AML-193 (cell line): ENCODE measurements at places on chromosomes 2 and 18.

GRCh38 chr18:60865801-60866200, 467.4 kb upstream of the CDH20 start:
- no peak for DNase-seq

DNA sequence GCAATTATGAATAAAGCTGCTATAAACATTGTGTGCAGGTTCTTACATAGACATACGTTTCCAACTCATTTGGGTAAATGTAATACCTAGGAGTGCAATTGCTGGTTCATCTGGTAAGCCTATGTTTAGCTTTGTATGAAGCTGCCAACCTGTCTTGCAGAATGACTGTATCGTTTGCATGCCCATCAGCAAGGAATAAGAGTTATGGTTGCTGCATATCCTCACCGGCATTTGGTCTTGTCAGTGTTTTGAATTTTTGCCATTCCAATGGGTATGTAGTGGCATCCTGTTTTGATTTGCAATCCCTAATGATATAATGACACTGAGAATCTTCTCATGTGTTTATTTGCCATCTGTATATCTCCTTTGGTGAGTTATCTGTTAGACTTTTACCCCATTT, 20.7 kb downstream of the CCDC150 start:
- DNase-seq, result no peak

DNA sequence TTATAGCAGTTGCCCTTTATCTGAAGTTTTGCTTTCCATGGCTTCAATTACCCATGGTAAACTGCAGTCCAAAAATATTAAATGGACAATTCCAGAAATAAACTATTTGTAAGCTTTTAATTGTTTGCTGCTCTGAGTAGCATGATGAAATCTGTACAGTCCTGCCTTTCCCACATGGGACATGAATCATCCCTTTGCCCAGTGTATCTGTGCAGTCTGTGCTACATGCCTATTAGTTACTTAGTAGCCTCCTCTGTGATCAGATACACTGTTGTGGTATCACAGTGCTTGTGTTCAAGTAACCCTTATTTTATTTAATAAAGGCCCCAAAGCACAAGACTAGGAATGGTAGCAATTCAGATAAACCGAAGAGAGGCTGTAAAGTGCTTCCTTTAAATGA, 810.6 kb upstream of the PIK3C3 start:
- no peak for DNase-seq

DNA sequence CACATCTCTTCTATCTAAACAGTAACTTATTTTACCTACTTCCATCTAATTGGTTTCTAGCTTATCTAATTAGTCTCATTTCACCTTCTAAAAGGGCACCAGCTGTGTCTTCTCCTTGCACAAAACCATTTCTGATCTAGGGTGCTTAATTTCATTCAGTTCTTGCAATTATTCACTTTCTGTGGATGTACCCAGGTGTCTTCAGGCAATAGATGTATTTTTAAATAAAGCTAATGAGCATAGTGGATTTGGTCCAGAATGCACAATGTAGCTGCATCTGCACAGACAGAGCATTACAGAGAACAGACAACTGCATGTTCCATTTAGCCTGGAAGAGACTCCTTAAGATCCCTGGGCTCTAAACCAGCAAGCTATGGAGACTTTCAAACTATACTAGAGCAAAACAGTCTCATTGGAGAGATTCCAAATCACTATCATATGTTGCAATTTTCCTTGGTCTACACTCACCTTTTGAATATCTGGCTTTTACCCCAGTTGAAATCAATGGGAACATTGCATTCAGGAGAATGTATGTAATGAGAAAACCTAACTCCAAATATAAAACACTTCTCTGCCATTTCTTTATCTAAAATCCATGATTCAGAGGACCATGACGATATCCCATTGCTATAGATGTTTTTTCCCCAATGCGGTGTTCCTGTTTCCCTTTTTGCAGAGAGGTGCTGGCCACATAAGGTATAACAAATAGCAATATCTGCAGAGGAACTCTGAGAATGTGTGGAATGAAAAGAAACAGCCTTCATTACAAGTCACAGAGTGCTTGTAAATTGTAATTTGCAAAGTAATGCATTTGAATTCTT, 3.5 kb upstream of the RFX8 start:
- no peak for DNase-seq

DNA sequence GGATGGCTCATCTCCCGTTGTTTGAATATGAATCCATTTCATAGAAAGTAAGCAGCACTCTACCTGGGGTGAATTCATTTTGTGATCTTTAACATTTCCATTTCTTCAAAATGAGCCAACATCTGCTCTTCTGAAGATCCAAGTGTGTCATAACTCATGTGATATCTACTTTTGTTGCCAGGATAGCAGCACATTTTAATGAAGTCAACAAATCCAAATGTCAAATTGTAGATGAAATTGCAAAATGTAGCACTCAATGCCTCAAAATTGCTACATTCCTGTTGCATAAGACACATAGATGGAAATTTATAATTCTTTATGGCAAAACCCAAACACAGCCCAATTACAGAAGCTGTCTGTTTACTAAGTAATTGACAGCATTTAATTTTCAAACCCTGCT, 360.7 kb downstream of the TMX3 start:
- no peak for DNase-seq

- no peak for DNase-seq
Measured at GRCh38 chr2:75555701-75556100, 5.0 kb downstream of the EVA1A start.

DNA sequence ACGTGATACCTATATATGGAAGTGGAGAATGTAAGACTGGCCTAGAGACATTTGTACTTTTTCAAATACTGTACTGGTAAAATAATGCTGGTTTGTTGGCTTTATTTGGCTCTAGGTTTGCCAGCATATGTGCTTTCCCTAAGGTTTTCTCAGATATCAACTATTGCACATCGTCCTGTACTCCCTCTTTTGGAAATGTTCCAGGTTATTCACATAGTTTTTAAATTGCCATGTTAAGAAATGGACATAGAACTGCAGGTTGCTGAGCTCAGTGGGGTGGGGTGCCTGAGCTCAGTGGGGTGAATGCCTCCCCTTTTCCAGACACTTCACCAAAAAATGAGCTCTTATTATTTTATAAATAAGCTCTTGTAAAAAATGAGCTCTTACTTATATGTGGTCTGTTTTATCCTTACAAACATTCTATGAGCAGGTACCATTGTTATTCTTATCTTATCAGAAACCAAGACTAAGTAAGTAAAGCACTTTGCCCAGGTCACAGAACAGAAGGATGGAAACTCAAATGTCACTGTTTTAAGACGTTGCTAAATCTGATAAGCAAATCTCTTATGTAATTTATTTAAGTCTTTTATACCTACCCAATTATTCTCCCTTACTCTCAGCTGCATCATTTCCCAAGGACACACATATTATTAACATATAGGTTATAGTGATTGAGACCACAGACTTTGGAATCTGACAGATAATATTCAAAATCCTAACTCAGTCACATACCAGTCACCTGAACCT, 99.0 kb downstream of the CPS1 start:
- DNase-seq, result no peak

GRCh38 chr2:25165992-25166875, 2.1 kb downstream of the POMC start:
- peak; percentile 27 for DNase-seq

GRCh38 chr18:6521803-6522418, 107.2 kb upstream of the L3MBTL4 start:
- peak; percentile 36 for DNase-seq

DNA sequence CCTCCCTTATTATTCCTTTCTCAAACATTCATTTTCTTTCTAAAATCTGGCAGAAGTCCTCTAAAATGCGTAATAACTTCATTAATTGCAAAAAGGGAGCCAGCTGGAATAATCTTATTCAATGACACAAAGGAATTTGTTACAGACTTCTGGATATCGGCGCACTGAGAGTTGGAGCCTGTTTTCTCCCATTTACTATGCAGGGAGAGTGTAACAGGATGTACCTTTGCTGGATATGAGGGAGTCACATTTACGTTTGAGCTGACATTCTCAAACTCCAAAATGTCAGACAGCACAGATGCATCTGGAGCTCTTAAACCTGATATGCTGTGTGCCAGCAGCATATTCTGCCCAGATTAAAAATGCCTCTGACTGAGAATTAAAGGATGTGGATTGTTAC, 275.3 kb downstream of the TMX3 start:
- no peak for DNase-seq

GRCh38 chr2:154700136-154700535, 1.6 kb downstream of the KCNJ3 start:
- no peak for DNase-seq
